Pancreas (tissue), 10 donors: ENCODE measurements at places on chromosomes 11 and 22. TPM values are rescaled to one million over a fixed set of nuclear protein-coding genes. Genes with fewer than 3 reads are reported as not detected.

DNA sequence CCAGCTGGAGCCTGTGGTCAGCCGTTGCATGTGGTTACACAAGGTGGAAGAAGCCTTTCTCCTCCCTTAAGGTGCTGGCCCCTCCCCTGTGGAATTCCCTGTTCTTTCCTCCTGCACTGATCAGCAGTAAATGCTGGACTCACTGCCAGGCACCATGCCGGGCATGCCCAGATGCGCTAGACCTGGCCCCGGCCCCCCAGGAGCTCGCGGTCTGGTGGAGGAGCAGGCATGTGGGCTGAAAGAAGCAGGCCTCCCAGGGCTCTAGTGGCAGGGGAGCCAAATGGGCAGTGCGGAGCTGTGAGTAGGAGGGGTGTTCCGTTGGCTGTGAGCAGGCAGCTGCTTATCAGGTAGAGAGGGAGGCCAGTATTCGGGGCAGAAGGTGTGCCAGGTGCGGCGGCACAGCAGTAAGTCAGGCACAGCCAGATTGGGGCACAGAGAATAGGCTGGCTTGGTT is 10.2 kb downstream of the DGKZ start:
- peak; percentile 85 for DNase-seq

GRCh38 chr11:2931420-2931746 is 2.2 kb upstream of the PHLDA2 start:
- DNase-seq, result no peak

- no peak for DNase-seq
Observed at GRCh38 chr11:122509091-122509490, 146.4 kb upstream of the UBASH3B start.

- no peak for DNase-seq
Observed at GRCh38 chr22:21766691-21767462, 31.3 kb upstream of the YPEL1 start.

DNA sequence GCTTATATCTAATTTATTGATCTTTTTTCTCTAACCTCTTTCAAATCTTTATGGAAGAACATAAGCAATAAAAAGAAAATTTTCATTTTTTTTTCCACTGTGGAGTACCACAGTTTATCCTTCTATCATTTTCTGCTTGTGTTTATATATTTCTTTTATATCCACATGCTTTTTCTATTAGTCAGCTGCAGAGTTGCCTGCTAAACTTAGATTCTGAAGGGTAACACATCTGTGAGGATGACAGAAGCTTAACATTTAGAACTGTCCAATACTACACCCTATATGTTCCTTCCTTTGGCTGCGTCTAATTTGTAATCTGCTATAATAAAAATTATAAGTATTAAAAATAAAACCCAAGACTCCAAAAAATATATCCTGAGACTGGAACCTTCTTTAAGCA is 20.8 kb downstream of the CCDC90B start:
- DNase-seq, result no peak

GRCh38 chr11:76566811-76567210 is 103.7 kb downstream of the LRRC32 start:
- no peak for DNase-seq

DNA sequence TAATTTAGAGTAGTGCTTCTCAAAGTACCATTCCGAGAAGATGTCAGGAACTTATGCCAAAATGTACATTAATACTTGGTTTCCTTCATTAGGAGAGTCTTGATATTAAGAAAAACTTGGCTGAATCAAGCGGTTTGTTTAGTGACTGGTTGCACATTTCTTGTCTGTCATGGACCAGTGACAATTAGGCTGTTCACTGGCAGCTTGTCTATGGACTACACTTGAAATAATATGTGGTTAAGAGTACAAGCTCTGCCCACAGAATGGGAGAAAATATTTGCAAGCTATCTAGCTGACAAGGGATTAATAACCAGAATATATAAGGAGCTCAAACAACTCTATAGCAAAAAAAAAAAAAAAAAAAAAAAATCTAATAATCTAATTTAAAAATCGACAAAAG is 24.6 kb downstream of the COA4 start:
- no peak for DNase-seq

GRCh38 chr11:79129702-79130101 is 311.1 kb downstream of the TENM4 start:
- no peak for DNase-seq

The CCDC87 gene
- 0.28 TPM for total RNA-seq

The MUC6 gene
- 25.5 TPM for total RNA-seq

The C22orf31 gene
- not detected for total RNA-seq
